Retinal pigment epithelial cell (primary cell): ENCODE measurements at places on chromosomes 16 and 17.

- no peak for DNase-seq
These were observed 39.7 kb downstream of the XYLT1 start for GRCh38 chr16:17431012-17431411.

GRCh38 chr17:42591411-42591810 is 13.9 kb upstream of the PSMC3IP start:
- DNase-seq, result no peak

GRCh38 chr17:79177877-79178276 is 103.3 kb downstream of the ENGASE start:
- no peak for DNase-seq

- no peak for DNase-seq
These were observed 95.6 kb upstream of the CDYL2 start for GRCh38 chr16:80899809-80900592.

GRCh38 chr17:58307468-58308172 is 21.0 kb downstream of the TSPOAP1 start:
- DNase-seq, result no peak

DNA sequence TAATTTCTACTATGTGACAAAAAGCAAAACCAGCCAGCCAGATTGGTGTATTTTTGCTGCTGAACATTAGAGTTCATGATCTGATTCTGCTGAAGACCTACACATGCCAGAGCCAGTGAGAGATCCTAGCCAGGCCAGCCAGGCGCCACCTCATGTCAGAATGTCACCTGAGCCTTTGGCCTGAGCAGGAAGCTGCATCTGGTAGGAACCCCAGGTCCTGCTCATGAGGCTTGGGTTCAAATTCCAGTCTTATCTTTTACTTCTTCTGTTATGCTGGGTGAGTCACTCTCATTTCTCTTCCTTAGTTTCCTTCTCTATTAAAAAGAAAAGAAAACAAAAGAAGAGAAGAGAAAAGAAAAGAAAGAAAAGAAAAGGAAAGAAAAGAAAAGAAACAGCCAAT is 585.1 kb upstream of the CDH5 start:
- DNase-seq, result no peak

GRCh38 chr17:59751955-59752413 is 44.5 kb downstream of the VMP1 start:
- no peak for DNase-seq

- no peak for DNase-seq
These were observed 21.3 kb upstream of the BAIAP2 start for GRCh38 chr17:81013642-81014041.

GRCh38 chr16:8716592-8716991 is 42.2 kb downstream of the ABAT start:
- no peak for DNase-seq

DNA sequence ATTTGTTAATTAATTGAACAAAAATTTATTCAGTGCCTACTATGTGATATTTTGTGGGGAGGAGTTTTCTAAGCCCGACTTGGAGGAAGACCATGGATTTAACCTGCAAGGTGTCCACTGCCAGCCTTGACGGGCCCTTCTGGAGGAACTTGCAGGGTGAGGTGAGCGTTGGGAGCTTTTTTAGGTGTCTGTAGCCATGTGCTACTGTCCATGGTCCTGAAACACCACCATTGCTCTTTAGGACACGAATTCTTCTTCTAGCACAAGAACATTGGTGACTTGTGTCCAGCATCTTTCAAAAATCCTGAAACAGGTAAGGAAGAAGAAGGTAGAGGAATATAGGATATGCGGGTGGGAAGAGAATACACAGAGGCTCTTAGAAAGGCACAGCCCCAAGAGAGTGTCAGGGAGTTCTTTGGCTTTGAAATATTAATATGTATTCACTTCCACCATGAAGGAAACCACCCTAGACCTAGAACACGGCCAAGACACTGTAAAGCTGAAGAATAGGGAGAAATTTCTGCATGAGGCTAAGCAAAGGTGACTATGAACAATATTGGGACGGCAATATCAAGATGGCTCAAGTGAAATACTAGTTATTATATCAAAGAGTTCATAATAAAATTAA is 27.9 kb upstream of the OR4D1 start:
- DNase-seq, result peak; percentile 30

- DNase-seq, result peak; percentile 2
These were observed 65.9 kb upstream of the SDK2 start for GRCh38 chr17:73710095-73710592.

GRCh38 chr17:56948491-56948890 is 12.4 kb downstream of the COIL start:
- no peak for DNase-seq

DNA sequence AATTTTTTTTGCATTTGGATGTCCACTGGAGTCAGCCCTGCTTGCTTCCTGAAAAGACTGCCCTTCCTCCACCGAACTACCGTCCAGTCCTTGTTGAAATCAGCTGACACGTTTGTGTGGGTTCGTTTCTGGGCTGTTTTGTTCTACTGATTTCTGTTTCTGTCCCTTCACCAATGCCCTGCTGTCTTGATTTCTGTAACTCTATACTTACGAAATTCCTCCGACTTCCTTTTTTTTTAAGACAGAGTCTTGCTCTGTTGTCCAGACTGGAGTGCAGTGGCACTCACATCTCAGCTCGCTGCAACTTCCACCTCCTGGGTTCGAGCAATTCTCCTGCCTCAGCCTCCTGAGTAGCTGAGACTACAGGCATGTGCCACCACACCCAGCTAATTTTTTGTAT is 8.4 kb upstream of the GAA start:
- no peak for DNase-seq

GRCh38 chr17:18964550-18964949 is 12.6 kb downstream of the SLC5A10 start:
- DNase-seq, result no peak

- no peak for DNase-seq
These were observed 120.9 kb downstream of the PRKCA start for GRCh38 chr17:66423056-66423955.

GRCh38 chr17:57195785-57196460 is 60.4 kb upstream of the MSI2 start:
- no peak for DNase-seq

- no peak for DNase-seq
These were observed 591 bp downstream of the DHX38 start for GRCh38 chr16:72094266-72094610.

DNA sequence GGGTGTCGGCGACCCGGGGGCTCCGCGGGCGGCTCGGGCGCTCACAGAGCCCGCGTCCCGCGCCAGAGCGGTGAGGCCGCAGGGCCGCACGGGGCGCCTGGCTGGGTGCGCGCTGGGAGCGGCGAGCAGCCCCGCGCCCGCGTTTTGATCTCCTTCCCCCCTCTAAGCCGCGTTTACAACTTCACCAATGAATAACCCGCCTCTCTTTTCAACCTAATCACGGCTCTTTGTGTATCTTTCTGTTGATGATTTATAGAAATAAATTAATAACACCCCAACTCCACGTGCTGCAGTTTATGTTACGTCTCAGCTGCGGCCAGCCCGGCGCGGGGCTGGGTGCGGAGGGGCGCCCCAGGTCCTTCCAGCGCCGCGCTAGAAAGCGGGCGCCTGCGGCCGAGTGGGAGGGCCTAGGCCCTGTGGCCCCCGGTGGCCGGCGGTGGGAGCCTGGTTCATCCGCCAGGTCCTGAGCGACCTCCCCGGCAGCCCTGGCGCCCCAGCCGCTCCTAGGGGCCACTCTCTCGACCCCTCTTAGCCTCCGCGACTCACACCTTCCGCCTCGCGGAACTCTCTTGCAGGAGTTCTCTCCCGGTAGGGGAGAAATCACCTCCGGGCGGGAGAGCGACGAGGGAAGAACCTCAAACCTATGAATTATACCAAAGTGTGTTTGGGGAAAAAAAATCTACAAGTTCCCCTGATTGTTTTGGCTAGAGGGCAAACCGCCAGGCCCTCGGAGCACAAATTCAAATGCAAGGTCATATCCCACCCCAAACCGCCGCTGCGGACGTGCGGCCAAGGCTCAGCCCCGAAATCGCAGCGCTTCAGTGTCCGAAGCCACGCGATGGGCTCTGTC is 1.9 kb downstream of the HNF1B start:
- DNase-seq, result no peak

- no peak for DNase-seq
These were observed 1.0 kb downstream of the RNF40 start for GRCh38 chr16:30762991-30763725.

DNA sequence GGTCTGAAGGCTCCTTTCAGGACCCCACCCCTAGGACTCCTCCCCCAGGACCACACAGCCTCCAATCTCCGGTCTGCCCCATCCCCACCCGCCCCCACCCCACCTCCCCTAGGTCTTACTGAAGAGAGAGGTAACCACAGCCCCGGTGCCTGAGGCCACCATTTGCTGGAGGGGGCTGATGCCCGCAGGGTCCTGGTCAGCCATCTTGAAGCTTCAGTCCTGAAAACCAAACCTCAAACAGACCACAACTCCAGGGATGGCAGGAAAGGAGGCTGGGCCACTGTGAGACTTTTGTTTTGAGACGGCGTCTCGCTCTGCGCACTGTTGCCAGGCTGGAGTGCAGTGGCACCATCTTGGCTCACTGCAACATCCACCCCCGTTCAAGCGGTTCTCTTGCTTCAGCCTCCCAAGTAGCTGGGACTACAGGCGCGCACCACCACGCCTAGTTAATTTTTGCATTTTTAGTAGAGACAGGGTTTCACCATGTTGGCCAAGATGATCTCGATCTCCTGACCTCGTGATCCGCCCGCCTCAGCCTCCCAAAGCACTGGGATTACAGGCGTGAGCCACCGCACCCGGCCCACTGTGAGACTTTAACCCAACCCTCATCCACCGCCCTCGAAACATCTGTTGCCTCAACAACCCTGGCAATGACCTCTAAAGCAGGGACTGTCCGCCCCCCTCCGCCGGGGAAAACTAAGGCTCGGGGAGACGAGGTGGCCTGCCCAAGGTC is 1.1 kb downstream of the SLC25A39 start:
- no peak for DNase-seq

- DNase-seq, result no peak
These were observed 253.3 kb upstream of the SALL1 start for GRCh38 chr16:51404386-51404785.

GRCh38 chr16:89759746-89760340 is 38.5 kb downstream of the ZNF276 start:
- DNase-seq, result no peak

- no peak for DNase-seq
These were observed 48.5 kb upstream of the HS3ST2 start for GRCh38 chr16:22765479-22765878.

DNA sequence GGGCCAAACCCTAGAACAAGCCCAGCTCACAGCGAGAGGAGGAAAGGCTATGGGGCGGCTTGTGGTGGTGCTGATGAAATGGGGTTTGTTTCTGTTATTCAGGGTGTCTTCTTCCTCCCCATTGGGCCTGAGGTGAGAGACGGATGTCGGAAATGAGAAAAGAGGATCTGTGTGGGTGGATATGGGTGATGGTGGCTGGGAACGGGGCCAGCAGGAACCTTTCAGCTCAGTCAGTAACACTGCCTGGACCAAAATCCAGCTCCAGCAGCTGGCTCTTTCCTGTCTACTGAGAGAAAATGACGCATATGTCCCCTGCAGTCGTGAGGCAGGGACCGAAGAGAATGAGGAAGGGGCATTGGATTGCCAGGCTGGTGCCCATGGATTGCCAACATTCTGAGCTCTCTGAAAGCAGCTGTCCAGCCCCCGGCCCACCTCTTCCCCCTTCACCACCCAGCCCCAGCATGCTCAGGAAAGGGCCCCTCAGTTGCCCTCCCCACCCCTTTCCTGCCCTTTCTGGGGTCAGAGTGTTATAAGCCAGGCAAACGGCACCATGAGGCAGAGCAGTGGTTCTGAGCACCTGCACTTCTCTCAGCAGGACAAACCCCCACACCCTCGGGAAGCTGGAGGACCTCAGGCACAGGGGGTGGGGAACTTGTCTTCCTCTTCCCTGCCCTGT is 4.0 kb downstream of the MYH3 start:
- DNase-seq, result no peak

GRCh38 chr17:43924558-43924957 is 17.2 kb upstream of the MPP2 start:
- no peak for DNase-seq

DNA sequence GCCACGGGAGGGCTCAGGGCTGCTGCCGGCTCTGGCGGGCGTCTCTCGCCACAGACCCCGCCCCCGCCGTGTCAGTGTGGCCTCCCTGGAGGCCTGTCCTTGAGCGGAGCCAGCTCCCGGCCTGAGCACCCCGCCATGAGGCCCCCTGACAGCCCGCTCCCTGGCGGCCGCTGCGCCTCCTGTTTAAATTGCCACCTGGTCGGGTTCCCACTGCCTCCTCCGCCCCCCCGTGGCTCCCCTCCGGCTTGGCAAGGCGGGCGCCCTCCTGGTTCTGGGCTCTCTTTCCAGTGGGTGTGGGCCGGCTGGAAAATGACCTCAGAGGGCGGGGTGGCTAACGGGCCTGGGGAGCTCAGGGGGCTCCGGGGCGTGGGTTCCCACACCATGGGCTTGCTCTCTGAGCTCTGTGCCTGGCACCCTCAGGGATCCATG is 42.1 kb upstream of the SSTR5 start:
- no peak for DNase-seq

- DNase-seq, result no peak
These were observed 19.5 kb downstream of the PCTP start for GRCh38 chr17:55770196-55770870.

GRCh38 chr16:88512728-88513696 is 57.2 kb upstream of the ZC3H18 start:
- no peak for DNase-seq

DNA sequence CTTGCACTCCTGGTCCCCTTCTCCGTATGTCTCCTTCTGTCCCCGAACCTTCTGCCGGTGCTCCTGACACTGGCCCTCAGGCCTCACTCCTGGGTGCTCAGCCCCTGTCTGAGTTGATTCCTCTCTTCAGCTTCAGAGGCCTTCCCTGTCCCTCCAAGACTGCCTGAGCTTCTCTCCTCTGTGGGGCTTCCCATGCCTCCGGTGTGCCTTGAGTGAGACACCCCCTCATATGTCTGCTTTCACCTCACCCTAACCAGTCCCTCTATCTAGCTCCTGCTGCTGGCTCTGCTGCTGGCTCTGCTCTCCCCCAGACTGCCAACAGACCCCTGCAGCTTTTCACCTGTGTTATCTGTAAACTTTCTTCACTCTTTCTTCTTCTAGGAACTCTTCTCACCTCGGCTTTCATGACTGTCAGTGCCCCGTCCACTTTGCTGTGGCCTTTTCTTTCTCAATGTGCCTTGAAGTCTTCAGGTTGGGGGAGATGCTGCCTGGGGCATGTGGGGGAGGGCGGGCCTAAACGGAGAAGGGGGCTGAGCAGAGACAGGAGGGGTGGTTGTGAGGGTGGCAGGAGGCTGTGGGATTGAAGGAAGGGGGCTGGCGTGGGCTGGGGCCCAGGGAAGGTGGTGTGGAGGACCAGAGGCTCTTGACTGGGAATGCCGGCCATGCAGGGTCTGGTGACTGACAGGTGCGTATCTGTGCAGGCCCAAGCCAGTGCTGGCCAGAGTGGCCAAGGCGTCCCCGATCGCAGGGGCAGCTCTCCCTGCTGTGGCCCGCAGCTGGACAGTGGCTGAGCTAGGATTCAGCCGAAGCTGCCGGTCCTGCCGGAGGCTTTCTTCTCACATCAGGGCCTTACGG is 81.3 kb downstream of the METRNL start:
- DNase-seq, result no peak

- peak; percentile 60 for DNase-seq
These were observed 426.0 kb upstream of the CDH11 start for GRCh38 chr16:65547772-65548446.

- no peak for DNase-seq
These were observed 3.9 kb downstream of the GNAO1 start for GRCh38 chr16:56195151-56195550.

GRCh38 chr16:23847948-23848347 is 12.2 kb downstream of the PRKCB start:
- no peak for DNase-seq

GRCh38 chr16:3495176-3495575 is at the start of gene C16orf90:
TSS of gene C16orf90 (minus strand) at chr16:3495489. CDS start at chr16:3495421, 68 bp downstream.
- DNase-seq, result no peak
